ENCODE measurements at places on chromosomes 6 and 20. TPM values are rescaled to one million over a fixed set of nuclear protein-coding genes. Genes with fewer than 3 reads are reported as not detected.

ZNF334 gene
- total RNA-seq: 20.5 TPM

CCDC167 gene
- 10.4 TPM for total RNA-seq

SLX4IP gene
- 7.1 TPM for total RNA-seq

GSTA1 gene
- not detected for total RNA-seq

LY6G6F gene
- total RNA-seq: not detected

CTCFL gene
- not detected for total RNA-seq

RSPH9 gene
- total RNA-seq: 1.0 TPM

VWA7 gene
- 0.42 TPM for total RNA-seq

HLA-DMB gene
- total RNA-seq: 8.9 TPM

HCK gene
- 8.3 TPM for total RNA-seq

LZTS3 gene
- 3.1 TPM for total RNA-seq

CARMIL1 gene
- 26.5 TPM for total RNA-seq

EBF4 gene
- 9.3 TPM for total RNA-seq

TRMT11 gene
- 43.1 TPM for total RNA-seq
